ENCODE measurements at places on chromosomes 7 and 10. TPM values are rescaled to one million over a fixed set of nuclear protein-coding genes. Genes with fewer than 3 reads are reported as not detected.

RASSF4 gene
- total RNA-seq: 41.9 TPM

GNAT3 gene
- total RNA-seq: 1.2 TPM

AKR1B1 gene
- total RNA-seq: 68.7 TPM

ABCC2 gene
- 183 TPM for total RNA-seq

ALOX5 gene
- total RNA-seq: 25.8 TPM

GRCh38 chr10:14688606-14689005 lies 86.1 kb downstream of the FAM107B start:
- DNase-seq: no peak

DNA sequence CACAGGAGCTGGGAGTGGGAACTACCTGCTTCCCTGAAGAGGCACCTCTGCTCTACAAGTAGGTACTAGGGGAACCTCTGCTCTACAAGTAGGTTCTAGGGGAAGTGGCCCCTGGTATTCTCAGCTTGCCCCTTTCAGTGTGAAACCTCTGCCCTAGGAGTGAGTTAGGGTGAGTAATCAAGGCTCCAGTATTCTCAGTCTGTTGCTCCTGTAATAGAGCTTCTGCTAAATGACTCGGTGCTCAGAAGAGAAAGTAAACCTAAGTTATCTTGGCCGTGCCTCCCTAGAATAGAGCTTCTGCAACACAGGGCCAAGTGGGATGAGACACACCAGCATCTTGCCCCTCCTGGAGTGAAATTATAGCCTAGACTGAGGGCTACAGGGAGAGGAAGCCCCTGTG lies 13.4 kb upstream of the RASSF4 start:
- no peak for DNase-seq

DNA sequence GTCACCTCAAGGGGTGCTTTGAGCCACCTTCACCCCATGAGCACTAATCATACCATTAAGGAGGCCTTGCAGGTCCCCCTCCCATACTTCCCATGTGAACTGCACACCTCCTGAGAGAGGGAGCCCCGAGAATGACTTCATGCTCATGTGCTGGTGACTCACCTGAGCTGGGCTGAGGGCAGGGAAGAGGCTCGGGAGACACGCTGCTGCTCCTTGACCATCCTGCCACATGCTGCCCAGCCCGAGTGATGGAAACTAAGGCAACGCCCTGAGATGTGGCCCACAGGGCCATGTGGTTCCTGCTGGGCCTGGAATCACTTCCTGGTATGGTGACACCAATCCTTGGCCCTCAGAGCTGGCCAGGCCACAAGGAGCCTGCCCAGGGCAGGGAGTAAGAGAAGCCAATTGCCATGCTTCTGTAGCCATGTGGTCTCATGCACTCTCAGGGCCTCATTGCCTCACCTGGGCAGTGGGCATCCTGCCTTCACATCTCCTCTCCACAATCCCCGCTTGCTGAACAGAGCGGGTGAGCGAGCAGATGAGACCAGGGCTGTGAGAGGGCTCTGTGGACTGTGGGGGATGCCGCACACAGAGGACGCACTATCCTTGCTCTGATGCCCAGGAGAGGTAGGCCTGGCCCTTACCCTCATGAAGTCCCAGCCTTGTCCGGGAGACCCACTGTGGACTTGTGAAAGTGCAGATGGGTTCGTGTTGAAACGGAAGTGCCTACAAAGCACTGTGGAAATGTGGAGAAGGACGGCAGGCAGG lies 18.3 kb upstream of the PPIF start:
- no peak for DNase-seq

- DNase-seq: no peak
Observed at GRCh38 chr10:98195120-98195519, 60.7 kb downstream of the R3HCC1L start.

- no peak for DNase-seq
Observed at GRCh38 chr10:20745556-20746375, 151.3 kb downstream of the NEBL start.

DNA sequence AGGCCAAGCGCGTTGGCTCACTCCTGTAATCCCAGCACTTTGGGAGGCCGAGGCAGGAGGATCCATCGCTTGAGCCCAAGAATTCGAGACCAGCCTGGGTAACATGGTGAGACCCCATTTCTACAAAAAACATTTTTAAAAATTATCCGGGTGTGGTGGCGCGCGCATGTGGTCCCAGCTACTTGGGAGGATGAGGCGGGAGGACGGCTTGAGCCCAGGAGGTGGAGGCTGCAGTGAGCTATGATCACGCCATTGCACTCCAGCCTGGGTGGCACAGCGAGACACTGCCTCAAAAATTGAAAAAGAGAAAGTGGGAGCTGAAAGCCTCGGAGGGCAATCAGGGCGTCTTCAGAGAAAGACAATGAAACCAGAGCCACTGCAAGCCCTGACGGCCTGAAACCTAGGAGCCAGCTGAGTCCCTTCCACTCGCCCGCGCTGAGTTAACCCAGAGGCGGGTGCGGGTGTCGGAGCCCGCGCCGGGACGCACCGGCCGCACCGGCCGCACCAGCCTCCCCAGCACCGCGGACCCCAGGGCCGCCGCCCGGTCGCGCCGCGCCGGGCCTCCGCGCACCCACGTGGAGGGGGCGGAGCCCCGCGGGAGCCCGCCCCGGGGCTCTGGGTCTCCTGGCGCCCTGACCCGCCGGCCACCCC lies 22.4 kb downstream of the ZFAND2A start:
- no peak for DNase-seq

DNA sequence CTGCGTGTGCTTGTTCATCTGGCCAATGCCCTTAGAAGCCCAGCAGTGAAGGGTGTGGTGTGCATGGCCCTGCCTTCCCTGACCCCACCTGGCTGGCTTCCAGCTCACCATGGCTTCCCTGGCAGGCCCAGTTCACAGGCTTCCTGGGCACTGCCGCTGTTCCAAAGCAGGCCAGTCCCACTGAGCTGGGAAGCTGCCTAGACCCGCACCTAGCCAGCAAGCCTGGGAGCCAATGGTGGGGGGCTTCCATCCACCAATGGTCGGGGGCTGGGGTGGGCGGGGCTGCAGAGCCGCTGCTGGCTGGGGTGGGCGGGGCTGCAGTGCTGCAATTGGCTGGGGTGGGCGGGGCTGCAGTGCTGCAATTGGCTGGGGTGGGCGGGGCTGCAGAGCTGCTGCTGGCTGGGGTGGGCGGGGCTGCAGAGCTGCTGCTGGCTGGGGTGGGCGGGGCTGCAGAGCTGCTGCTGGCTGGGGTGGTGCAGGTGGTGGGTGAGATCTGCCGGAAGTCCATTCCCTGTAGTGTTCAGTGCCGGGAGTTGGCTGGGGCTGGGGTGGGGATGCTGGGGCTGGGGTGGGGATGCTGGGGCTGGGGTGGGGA lies 12.4 kb downstream of the CALY start:
- DNase-seq: peak; percentile 69

- DNase-seq: no peak
Observed at GRCh38 chr10:13750299-13751190, 163.8 kb downstream of the PRPF18 start.

DNA sequence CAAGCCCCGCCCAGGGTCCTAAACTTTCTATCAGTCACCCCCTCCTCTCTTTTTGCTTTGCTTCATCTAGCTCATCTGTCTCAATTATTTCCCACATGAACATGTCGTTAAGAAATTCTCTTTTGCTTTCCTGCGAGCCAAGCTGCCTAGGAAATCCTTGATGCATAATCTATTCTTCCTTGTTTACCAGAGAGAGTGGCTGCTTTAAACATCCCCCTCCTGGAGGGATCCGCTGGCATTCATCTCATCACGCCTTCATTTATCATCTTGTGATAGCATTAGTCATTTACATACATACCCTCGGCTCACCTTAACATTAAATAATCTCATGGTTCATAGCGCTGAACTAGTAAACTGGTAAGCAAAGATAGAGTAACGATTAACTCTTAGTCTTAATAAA lies 96.7 kb downstream of the ANK3 start:
- DNase-seq: no peak

GRCh38 chr7:22771872-22772228 lies 44.9 kb downstream of the IL6 start:
- no peak for DNase-seq

DNA sequence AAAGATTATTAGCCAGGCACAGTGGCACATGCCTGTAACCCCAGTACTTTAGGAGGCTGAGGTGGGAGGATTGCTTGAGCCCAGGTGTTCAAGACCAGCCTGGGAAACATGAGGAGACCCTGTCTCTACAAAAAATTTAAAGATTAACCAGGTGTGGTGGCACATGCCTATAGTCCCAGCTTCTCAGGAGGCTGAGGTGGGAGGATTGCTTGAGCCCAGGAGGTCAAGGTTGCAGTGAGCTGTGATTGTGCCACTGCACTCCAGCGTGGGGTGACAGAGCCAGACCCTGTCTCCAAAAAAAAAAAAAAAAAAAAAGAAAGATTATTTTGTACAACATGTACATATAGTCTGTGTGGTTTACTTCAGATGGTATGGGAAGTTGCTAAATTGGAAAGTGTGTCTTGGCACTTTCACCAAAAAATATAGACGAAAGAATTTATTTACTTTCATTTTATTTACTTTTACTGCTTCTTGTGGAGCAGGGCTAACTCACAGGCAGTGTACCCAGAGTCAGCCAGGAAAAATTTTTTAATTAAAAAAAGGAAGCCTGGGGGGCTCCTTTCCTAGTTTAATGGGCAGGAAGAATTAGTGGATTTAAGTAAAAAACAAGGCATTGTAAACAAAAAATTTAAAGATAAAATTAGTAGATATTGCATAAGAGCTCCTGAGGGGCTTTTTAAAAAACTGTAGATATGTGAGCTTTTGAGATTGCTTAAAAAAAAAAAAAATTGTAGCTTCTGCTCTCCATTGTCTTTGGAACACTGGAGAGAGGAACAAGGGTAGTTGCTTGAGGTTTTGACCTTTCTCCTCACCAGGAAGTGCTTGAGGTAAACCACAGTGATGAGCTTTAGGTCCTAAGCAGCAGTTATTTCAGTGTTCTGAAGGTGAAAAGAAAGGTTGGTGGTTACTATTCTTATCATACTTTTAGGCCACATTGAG lies 44.6 kb upstream of the VDAC2 start:
- DNase-seq: no peak

All from mucosa of gallbladder (tissue), 1 donor.